Hippocampal formation (tissue), 2 donors: ENCODE measurements at places on chromosomes 6 and 20.

- DNase-seq: no peak
These were observed 49.3 kb upstream of the CD2AP start for GRCh38 chr6:47428288-47428687.

DNA sequence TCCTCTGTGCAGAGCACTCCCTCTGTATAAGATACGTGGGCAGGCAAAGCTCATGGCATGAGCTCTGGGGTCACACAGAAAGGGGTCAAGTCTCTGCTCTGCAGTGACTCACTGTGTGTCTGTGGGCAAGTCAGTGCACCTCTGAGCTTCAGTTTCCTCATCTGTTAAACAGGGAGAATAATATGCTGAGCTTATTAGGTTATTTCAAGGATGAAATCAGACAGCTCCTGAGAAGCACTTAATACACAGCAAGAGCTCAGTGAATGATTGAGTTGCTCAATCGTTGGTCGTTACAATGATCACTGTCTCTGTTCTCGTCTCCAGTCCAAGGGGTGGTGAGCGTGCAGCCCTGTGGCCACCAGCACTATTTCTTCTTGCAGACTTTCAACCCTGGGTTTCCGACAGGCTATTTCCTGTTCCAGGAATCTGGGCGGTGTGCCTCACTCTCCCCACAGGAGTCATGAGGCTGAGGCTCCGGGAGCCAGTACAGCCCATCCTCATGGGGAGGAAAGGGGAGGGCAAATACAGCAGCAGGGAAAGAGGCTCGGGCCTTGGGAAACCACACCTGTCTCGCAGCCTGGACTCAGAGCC, 28.9 kb downstream of the KIAA1755 start:
- no peak for DNase-seq

DNA sequence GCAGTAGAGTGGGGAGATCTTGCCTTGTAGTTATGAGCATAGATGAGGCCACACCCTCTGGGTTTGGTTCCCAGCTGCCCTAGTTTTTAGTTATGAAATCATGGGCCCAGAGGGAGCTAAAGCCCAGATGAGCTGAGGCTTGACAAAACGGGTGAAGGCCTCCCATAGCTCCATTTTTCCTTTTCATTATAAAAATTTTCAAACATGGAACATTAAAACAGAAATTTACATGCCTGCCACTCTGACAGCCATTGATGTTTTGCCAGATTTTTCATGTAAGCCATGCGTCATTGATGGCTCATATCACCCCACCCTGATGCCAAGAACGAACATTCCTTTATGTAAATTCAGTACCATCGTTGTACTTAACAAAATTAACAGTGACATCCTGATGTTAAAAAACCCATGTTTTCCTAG, 67.9 kb downstream of the IGF2R start:
- no peak for DNase-seq

- no peak for DNase-seq
These were observed 115.3 kb upstream of the ID4 start for GRCh38 chr6:19721766-19722377.

GRCh38 chr20:9395971-9396370, 118.4 kb upstream of the LAMP5 start:
- no peak for DNase-seq

DNA sequence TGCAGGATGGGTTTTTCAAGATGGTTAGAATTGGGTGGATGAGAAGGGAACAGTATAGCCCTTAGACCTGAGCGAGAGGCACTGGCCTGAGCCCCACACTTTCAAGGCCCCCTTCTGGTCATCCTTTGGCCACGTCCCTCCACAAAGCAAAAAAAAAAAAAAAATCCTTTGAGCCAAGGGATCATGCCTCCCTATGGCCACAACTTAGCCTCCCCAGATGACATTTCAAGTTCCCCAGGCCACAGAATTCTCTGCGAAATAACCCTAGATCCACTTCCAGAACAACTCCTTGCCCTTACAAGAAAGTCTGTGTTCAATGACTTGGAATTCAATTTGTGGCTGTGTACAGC, 30.4 kb downstream of the ELOVL2 start:
- DNase-seq: no peak

- no peak for DNase-seq
These were observed 258.4 kb downstream of the ARID1B start for GRCh38 chr6:157035546-157035945.
